ENCODE measurements at places on chromosomes 1 and 21.

DNA sequence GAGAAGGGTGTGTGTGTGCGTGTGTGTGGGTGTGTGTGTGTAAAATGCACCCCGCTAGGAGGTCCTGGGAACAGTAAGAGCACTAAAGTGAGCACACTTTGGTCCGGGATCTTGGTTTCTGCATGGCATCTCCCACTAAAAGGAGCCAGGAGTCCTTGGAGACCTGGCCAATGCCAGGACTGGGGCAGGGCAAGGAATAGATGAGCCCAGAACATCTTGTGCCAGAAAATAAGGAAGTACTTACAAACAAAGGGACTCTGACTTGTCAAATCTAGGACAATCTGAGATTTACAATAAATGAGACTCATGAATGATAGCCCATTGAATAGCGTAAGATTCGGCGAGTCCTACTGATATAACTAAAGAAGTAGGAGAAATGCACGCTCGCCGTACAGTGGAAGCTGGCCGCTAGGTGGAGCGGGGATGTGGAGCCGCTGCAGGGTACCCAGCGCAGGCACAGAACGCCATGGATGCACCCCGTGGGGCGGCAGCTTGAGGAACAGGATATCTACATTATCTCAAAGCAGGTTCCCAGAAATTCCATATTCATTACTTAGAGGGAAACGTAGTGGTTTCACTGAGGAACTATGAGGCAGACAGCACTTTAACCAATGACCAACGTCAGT is 7.1 kb downstream of the SLC37A1 start:
- peak; percentile 83 for DNase-seq

DNA sequence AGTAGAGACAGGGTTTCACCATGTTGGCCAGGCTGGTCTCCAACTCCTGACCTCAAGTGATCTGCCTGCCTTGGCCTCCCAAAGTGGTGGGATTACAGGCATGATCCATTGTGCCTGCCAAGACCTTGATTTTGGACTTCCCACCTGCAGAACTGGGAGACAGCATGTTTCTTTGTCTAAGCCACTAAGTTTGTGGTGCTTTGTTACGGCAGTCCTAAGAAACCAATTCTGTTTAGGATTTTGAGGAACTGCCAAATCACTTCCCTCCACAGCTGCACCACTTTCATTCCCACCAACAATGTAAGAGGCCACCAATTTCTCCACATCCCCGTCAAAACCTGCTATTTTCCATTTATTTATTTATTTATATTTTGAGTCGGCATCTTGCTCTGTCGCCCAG is 46.1 kb downstream of the CHAF1B start:
- no peak for DNase-seq

DNA sequence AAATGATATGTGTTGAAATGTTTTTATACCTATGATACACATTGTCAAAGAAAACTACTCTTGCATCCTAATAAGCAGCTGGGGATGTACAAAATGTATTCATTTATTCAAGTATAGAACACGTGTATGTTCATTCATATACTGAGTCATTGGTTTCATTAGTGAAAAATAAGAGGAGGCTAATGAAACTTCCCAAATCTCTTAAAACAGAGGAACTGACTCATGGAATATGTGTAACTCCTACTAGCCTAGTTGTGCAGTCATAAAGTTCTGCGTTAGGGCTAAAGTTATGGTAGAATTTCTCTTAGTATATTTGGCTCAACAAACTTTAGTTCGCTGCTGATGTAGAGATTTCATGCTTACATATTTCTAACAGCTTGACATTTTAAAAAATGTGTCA is 441.6 kb downstream of the NCAM2 start:
- DNase-seq, result no peak

GRCh38 chr21:44914176-44914874 is 6.4 kb downstream of the ITGB2 start:
- no peak for DNase-seq

DNA sequence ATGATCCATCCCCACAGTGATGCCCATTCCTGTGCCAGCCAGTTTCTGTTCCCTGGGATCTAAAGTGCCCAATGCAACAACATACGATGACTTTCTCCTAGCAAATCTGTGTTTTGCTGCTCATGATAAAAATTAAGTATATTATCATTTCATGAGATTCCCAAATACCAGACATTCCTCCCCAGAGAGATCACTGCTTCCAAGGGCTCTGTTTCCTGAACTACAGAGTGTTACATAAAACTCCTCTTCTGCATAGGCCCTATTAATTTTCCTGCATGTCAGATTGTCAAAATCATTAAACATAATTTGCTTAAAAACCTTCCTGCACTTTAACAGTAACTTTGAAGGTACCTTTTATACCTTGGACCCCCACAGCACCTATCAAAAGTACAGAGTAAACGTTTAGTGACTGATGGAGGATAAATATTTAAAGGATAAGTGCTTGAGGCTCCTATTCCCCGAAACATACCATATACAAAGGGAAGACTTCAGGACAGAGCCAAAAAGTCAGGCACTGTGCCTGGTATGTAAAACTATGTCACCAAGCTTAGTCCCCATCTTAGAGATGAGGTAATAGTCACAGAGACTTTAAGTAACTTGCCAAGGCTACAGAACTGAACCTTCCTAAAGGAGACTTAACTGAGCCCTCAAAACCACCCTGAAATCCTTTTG is 50.2 kb downstream of the SLC25A24 start:
- no peak for DNase-seq

DNA sequence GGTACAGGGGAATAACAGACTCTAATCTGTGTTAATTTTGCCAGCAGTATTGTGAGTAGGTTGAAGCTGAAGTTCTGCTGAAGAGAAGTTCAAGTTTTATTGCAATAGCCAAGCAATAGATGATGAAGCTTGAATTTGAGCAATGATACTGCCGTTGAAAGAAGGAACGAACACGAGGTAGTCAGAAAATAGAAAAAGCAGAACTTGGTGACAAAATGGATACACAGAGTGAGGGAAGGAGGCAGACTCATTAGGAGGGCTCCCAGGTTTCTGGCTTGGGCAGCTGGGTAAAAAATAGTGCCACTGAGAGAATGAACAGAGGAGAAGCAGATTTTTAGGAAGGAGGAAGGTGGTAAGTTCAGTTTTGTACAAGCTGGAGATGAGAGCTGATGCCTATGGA is 22.3 kb upstream of the AGO1 start:
- DNase-seq, result no peak

DNA sequence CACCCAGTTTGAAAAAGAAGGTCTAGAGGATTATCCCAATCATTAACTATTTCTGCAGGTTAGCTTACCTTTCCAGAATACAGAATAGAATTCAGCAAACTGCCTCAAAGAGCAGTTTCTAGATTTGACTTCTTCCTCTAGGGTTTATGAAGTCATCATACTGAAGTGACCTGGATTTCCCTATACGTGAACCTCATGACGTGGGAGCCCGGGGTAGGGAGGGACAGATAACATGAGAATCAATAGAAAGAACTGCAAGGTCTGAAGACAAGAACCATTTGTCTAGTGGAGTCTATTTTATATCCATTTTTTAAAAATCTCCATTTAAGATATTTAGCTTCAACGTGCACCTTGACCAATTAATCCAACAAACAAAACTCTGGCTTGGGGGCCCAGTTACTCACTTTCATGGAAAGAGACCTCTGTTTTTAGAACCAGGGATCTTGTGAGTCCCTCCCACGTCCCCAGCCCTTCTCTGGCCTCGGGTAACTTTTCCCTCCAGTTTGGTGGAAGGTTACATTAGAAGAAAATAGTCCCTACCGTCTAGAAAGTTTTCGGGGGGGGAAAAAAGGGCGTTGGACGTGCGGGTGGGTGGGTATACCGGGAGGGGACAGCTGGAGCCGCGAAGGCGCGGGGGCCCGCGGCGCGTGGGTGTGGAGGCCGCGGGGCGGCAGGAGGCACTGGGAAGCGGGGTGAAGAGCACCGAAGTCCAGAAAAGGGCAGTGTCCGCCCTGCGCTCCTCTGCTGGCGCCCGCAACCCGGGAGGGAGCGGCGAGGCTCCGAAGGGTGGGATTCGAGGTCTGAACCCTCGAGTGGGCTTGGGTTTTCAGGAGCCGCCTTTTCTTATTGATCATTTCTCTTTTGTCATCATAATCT is 13.8 kb upstream of the POGZ start:
- DNase-seq, result peak; percentile 84

GRCh38 chr1:36322041-36322785 is 1.2 kb downstream of the EVA1B start:
- DNase-seq, result peak; percentile 82

DNA sequence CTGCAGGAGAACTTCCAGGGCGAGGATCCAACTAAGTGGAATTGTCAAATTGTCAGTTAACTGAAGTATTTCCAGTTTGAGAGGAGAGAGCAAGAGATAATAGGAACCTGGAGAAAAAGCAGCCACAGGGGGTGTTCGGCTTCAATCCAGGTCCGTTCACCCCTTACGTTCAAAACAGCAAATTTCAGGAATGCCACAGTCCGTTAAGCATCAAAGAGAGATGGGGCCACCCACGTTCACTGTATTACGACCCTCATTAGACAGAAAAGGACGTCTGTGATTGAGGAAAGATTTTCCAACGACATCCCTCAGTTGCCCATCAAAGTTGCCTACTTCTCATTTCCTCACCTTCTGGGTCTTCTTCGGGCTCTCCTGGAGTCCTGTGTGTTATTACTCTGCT is 422.5 kb upstream of the VAMP3 start:
- no peak for DNase-seq

DNA sequence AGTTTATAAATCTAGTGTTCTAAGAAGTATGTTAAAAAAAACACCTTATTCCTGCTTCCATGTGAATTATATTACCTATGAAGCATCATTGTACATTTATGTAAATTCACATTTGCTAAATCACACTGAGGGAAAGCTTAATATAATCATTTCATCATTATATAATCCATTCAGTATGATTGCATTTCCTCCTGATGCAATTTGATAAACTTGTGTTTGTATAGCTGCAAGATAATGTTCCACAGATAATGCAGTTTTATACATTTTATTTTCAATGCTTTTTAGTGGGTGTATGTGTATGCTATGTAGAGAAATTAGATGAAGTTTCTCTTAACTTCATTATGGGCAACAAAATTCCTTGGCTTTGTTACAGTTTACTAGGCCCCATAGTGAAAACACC is 79.6 kb downstream of the HS2ST1 start:
- no peak for DNase-seq

- DNase-seq, result no peak
Observed at GRCh38 chr1:66247415-66248208, 286.3 kb upstream of the SGIP1 start.

DNA sequence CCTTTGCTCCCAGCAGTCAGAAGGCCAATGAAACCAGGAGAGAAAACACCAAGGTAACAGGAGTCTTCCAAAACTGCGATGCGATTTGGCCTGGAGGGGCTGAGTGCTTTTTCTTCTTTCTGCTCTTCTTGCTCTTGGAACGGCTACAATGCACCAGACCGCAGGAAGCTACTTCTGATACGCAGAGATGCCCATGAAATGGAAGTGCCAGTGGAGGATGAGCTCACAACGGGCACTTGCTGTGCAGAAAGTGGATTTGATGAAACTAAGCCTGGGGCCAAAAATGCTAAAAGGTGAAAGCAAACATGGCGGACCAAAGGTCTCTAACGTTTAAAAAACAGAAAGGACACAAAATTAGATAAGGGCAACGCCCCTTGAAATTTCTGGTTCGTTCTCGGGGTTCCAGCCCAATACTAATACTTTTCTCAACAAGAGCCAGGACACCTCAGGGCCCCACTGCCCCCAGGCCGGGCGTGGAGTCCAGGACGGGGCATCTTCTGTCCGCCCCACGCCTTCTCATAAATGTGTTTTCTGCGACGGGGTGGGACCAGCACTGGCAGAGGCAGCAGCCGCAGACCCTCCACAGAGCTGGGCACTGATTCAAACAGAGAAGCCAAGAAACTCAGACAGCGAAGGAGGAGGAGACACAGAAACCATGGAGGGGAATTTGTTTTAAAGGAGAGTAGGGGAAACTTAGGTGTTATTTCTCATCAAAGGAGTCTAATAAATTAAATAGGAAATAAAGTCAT is 101.3 kb downstream of the CRYAA start:
- DNase-seq, result peak; percentile 34

GRCh38 chr1:93471284-93471683 is 23.4 kb downstream of the FNBP1L start:
- DNase-seq, result no peak

DNA sequence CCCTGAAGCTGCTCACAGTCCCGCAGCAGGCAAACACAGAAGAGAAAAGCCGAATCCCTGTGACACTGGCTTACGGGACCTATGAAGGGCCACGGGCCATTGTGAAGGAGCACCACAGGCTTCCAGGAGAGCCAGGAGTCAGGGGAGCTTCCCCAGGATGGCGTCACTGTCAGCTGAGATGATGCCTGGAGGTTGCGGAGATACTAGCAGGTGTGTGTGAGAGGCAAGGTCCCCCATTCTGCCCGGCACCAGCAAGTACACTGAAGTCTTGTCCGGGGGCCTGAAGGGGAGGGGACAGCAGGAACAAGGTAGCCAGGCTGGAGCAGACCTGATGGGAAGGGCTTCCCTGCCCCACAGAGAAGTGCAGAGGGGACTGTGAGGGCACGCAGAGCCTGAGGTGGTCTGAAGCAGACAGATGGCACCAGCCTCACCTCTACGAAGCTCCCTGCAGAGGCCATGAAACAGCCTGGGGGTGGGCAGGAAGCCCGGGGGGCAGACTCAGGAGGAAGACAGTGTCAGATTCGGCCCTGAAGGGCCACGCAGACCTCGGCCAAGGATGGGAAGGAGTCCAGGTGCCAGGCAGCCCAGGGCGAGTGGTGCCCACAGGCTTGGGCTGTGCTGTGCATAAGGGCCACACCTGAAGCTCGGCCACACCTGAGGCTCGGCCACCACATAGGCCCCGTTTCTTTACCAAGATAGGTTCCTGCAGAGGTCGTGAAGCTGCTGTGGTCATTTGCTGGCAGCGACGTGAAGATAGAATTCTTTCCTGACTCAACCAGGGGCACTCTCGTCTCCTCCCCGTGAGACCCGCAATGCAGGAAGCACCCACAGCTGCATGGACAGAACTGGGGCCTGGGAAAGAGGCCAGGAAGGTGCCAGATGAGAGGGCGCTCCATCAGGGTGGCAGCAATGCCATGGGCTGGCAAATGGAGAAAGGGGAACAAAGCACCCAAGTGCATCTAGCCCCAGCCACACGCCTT is 10.1 kb downstream of the TCP10L start:
- no peak for DNase-seq

- DNase-seq, result no peak
Observed at GRCh38 chr1:195085196-195085595, 1523.0 kb downstream of the KCNT2 start.

GRCh38 chr1:161182214-161182613 is 4.9 kb upstream of the B4GALT3 start:
- no peak for DNase-seq

- DNase-seq, result peak; percentile 100
Observed at GRCh38 chr1:52365746-52366516, at the start of gene CC2D1B. CC2D1B (minus strand) TSS chr1:52366205; CDS start chr1:52364620, 1,585 bp downstream.

GRCh38 chr1:88787023-88787903 is 103.2 kb downstream of the PKN2 start:
- no peak for DNase-seq

- DNase-seq, result no peak
Observed at GRCh38 chr1:206703661-206704060, 19.0 kb downstream of the MAPKAPK2 start.

GRCh38 chr1:155884982-155885381 is 25.6 kb downstream of the SYT11 start:
- no peak for DNase-seq

GRCh38 chr1:202565890-202566602 is 144.2 kb downstream of the SYT2 start:
- DNase-seq, result no peak

- no peak for DNase-seq
Observed at GRCh38 chr1:231814021-231814420, 187.4 kb downstream of the DISC1 start.

GRCh38 chr1:89989799-89990198 is 5.1 kb upstream of the ZNF326 start:
- DNase-seq, result peak; percentile 57

GRCh38 chr1:198528364-198528763 is 12.1 kb downstream of the ATP6V1G3 start:
- no peak for DNase-seq

- no peak for DNase-seq
Observed at GRCh38 chr1:87436534-87436933, 107.9 kb downstream of the LMO4 start.

All from H7 (cell line).